ENCODE measurements at places on chromosomes 7 and 10. TPM values are rescaled to one million over a fixed set of nuclear protein-coding genes. Genes with fewer than 3 reads are reported as not detected.

The TECPR1 gene
- total RNA-seq = 68.6 TPM

The MBL2 gene
- not detected for total RNA-seq

The SH2D4B gene
- 0.40 TPM for total RNA-seq

The LEP gene
- total RNA-seq = not detected

The SPDYE2B gene
- total RNA-seq = not detected

The SLIT1 gene
- 0.48 TPM for total RNA-seq

The WDFY4 gene
- not detected for total RNA-seq

GRCh38 chr7:155291045-155291530, 6.6 kb upstream of the INSIG1 start:
- DNase-seq = peak; percentile 64

GRCh38 chr7:95441042-95441823, 6.4 kb upstream of the PON2 start:
- no peak for DNase-seq

DNA sequence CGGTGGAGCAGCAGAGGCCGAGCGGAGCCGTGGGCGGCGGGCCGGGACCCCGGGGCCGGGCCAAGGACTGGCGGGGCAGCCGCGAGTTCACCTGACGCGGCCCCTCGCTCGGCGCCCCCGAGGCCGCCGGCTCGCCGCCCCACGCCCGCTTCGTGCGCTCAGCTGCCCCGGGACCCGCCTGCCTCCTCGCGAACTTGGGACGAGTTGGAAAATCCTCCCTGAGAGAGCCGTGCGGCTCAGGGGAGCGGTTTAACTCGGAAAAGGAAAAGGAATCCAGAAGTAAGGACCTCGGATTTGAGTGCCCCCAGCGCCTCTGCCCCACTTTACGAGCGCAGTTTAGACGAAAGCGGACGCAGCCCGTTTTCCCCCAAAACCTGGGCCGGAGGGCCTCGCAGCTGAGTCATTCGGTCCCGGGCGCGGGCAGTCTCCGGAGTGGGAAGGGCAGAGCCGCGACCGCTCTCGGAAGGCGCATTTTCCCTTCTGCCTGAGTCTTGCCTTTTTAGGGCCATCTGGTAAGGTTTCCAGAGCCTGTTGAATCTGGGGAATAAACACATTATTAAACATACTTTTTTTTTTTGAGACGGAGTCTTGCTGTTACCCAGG, 744 bp downstream of the CREM start:
- peak; percentile 81 for DNase-seq

GRCh38 chr10:6815346-6815745, 235.3 kb upstream of the PRKCQ start:
- DNase-seq = no peak

DNA sequence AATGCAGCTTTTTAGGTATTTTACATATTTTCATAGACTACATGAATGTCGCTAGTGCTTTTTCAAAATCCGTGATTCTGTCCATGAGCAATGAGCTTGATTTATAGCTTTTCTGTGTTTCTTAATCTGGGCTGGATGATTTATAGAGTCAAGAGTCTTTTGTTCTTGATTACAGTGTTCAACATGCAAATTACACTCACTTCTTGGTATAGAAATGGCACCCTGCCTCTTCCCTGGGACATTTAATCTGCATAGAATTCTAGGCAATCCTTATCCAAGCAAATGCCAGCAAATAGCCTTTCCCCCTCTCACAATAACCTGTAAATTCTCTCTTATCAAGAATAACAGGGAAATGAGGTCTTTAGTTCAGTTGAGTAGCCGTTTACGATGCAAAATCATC, 246.2 kb upstream of the SEMA3C start:
- DNase-seq = no peak

DNA sequence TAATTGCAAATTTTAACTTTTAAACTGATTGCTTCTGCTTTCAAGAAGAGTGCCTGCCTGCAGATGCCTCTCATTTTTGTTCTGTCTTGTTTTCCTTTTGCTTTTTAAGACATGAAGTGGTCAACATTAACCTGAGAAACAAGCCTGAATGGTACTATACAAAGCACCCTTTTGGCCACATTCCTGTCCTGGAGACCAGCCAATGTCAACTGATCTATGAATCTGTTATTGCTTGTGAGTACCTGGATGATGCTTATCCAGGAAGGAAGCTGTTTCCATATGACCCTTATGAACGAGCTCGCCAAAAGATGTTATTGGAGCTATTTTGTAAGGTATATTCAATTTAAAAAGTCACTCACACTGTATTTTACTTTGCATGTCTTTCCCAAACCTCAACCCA, 8.8 kb downstream of the GSTO2 start:
- no peak for DNase-seq

GRCh38 chr7:137992550-137993394, 9.1 kb downstream of the CREB3L2 start:
- DNase-seq = no peak

- no peak for DNase-seq
These were observed 68.5 kb downstream of the CTBP2 start for GRCh38 chr10:125091891-125092290.

DNA sequence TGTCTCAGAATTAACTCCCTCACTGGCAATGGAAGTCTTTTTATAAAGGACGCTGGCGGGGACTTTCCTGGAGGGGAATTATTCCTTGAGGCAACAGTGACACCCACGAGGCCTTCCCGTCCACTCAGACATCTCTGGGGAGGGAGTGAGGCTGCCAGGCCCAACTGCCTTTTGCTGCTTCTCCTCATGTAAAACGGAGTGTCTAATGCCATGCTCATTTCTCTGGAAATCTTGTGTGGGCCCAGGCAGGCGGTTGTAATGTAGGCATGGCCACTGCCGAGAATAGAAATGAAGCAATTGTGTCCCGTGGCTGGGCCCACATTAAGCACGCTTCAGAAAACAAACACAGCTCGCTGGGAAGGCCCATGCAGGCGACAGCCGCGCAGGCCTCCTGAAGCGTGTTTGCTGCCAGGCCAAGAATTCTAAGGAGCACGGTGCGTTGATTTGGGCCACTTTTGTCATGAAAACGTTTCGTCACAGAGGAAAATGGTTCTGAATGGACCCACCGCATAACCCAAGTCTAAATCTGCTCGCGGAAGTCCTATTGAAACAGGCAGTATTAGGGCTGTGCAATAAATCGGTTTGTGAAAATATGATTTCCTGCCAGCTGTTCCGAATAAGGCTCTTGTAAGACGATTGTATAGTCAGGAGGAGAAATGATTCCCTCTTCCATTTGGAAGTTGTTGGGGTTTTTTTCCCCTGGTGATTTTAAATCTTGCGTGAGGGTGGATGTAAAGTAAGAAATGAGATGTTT, 104.2 kb upstream of the CHST15 start:
- no peak for DNase-seq

DNA sequence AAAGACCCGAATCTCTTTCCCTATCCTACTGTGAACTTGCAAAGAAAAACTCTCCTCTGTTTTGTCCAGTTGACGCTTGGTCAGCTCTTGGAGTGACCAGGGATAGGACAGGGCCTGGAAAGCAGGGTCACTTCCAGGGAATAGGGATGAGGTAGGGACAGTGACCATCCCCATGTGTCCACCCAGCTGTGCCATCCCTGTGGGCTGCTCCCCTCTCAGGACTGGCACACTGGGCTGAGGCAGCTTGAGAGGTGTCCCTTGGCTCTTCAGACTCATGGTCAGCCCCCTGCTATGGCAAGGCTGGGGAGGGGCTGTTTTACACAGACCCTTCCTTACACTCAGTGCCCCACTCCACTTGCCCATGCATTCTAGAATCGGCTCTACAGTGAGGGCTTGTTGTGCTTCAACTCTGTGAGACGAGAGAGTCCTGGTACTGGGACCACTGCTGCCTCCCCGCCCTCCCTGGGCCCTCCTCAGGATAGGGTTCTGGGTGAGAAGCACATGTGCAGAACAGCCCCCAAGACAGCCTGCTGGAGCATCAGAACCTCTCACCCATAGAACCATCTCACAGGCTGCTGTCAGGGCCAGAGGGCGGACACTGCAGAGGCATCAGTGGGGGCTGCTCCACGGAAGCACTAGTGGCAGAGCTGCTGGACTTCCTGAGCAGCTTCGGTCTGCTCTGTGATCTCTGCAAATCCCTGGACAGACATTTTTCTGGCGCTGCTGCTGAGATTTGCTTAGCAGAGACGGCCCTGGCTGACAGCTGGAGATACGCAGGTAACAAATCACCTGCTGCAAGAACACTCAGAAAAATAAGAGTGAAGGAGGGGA, 202.8 kb upstream of the CXCL12 start:
- DNase-seq = no peak

GRCh38 chr10:91805110-91805838, 7.0 kb downstream of the TNKS2 start:
- no peak for DNase-seq

GRCh38 chr10:22244001-22244400, 26.2 kb upstream of the EBLN1 start:
- no peak for DNase-seq

GRCh38 chr10:15562116-15562515, 157.6 kb downstream of the ITGA8 start:
- DNase-seq = no peak

DNA sequence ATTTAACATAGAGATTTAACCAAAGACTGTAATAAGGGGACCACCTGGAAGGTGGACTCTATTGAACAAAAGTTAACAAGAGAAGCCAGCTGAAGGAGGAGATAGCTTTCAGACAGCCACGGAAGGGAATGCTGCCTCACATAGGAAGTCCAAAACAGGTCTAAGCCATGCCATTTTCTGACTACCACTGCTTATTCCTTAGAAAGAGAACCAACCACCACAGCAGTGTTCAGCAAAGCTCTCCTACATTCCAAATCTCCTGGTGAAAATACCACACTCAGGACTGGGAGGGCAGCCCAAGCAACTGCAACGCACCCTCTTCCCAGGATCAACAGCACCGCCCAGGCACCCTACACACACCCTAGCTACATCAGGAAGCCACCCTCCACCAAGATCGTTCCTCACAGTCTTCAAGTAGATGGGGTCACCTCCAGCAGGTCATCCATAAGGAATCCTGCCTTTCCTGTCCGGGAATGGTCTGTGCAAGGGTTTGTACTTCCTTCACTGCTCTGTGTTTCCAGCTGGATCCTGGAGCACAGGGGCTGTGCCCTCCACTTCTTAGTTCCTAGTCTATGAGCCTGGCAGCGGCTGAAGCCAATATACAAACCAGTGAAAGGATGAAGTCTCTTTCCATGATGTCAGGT, 2.5 kb downstream of the KIAA1549 start:
- DNase-seq = no peak

DNA sequence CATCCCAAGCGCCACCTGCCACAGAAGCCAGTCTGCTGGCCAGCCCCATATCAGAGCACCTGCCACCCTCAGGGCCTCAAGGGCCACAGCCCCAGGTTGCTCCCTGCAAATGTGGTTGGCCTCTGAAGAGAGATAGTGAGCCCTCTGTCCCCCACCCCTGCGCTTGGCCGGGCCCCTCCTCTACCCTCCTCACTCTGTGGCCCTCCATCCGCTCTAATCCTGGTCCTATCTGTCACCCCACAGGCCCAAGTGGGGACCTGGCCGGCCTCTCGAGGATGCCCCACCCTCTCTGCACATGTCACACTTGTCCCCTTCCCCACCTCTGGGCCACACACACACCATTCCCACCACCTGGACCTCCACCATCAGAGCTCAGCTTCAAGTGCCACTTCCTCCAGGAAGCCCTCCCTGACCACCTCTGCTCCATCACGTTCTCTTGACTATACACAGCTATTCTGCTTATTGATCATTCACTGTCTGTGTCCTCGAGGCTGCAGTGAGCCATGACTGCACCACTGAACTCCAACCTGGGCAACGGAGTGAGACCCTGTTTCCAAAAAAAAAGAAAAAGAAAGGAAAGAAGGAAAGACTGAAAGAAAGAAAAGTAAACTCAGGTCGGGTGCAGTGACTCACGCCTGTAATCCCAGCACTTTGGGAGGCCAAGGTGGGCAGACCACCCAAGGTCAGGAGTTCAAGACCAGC, 42.4 kb downstream of the TNRC18 start:
- no peak for DNase-seq

DNA sequence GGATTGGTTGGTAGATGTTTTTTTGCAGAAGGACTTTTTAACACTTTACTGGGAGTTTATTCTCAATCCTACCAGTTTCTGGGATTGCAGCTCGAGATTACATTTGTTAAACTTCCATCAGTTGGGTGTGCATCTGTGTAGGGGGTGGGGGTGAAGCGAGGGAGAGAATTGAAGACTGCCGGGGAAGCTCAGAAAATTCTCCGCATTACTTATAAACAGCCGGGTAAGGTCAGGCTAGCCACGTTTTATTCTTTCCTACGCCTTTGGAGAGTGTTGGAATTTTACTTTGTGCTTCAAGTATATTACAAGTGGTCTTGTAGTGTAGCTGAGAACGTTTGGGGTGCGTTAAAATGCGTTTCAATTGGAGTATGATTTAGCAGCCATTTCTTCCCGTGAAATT, 1.1 kb downstream of the PALS2 start:
- no peak for DNase-seq

- DNase-seq = no peak
These were observed 85.8 kb downstream of the PRPF18 start for GRCh38 chr10:13672548-13672947.

- no peak for DNase-seq
These were observed 32.6 kb upstream of the AP5Z1 start for GRCh38 chr7:4742852-4743251.

DNA sequence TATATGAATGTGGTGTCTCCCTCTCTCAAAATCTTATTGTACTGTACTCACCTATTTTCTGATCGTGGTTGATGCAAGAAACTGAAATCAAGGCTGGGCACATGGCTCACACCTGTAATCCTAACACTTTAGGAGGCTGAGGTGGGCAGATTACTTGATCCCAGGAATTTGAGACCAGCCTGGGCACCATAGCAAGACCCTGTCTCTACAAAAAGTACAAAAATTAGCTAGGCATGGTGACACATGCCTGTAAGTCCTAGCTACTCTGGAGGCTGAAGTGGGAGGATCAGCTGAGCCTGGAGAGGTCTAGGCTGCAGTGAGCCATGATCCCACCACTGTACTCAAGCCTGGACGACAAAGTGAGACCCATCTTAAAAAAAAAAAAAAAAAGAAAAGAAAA, 16.0 kb downstream of the MMRN2 start:
- DNase-seq = no peak

DNA sequence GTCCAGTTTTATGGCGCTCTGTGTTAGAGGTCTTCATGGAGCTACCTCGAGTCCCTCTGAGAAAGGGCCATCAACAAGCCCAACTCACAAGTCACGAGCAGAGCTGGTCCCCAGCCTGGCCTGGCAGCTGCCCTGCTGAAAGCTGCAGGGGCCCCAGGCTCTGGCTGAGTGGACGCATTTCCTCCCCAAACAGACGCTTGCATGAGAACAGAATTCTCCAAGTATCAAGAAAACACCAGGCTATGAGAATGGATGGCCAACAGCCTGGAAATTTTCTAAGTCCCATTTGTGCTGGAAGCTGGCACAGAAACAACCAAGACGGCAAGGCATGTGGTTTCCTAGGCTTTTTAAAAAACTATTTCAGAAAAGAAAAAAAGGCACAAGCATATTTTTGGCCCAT, 114.8 kb downstream of the FAM53B start:
- DNase-seq = no peak

DNA sequence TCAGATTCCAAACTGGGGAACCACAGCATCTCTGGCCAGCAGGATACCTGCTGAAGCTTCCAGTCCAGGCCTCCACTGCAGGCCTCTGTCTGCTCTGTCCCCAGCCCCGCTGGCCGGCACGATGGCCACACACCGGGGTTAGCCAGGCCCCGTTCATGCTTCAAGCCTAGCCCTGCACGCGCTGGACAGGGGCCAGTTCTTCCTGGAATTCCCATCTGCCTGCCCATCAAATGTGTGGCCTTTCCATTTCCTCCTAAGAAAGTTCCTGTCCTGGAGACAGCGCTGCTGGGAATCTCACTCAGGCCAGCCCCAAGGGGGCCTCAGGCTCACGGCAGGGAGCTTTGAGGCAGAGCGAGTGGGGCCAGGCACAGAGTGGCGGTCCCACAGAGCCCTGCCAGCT, 18.0 kb downstream of the SH2B2 start:
- no peak for DNase-seq

GRCh38 chr7:131083781-131084180, 243.9 kb upstream of the MKLN1 start:
- DNase-seq = no peak
